ENCODE measurements at places on chromosomes 4 and X.

DNA sequence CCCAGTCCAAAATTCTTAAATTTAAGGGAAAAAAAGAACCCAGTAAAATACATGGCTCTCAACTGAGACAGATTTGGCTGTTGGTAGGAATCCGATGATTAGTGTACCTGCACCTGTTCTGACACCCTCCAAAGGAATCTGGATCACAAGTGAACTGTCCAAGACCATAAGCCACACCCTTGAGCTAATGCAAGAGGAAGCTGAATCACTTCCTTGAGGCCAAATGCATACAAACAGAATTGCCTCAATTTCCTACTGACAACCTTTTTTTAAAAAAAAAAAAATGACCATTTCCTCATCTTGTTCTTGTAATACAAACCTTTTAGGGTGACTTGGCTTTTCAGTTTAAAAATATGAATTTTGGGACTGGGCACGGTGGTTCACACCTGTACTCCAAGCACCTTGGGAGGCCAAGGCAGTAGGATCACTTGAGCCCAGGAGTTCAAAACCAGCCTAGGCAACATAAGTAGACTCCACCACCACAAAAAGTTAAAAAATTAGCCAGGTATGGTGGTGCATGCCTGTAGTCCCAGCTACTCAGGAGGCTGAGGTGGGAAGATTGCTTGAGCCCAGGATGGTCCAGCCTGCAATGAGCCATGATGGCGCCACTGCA is 10.7 kb upstream of the FBXL5 start:
- DNase-seq, result no peak

GRCh38 chr4:8370835-8371595 is 69.5 kb downstream of the ACOX3 start:
- no peak for DNase-seq

- no peak for DNase-seq
Measured at GRCh38 chr4:82776925-82777542, 21.6 kb downstream of the SCD5 start.

DNA sequence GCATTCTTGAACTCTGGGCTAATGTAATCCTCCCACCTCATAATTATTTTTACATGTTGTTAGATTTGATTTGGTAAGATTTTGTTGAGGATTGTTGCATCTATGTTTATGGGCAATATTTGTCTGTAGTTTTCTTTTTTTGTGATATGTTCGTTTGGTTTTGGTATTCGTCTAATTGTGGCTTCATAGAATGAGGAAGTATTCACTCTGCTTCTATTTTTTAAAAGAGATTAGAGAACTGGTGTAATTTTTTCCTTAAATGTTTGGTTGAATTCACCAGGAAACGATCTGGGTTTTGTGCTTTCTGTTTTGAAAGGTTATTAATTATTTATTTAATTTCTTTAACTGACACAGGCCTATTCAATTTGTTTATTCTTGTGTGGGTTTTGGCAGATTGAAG is 161.2 kb upstream of the NUDT6 start:
- no peak for DNase-seq

DNA sequence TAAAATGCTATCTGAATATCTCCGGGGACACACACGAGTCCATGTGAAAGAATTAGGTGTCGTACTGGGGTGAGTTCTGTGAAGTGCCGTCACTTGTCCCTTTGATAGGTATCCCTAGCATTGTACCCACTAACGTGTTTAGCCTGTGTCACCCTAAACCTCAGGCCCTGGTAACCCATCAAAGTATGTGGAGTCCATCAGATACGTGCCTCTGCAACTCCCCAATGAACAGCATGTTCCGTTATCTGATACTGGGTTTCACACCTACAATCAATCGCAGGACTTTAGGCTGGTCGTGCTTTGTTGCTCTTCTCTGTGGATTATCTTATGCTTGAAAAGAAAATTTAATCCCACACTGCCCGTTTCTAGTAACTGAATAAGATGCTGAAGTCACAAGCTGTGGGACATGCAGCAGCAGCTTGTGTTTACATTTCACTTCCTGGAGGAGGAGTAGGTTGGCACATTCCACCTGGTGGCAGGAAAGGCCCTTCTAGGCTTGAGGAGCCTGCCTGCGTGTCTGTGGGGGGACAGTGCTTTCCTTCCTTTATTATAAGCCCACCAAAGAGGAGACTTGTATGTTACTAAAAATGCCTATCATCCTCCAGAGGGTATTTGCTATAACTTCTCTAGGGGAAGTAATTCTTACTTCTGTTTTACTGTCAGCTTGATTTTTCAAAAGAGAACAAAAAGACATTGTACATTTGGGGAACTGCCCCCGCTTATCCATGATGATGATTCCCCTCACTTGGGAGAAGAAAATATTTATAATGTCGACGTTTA is 127.2 kb downstream of the FNIP2 start:
- DNase-seq, result no peak

- DNase-seq, result no peak
Measured at GRCh38 chr4:16150716-16151115, 66.9 kb upstream of the PROM1 start.
